ENCODE measurements at places on chromosomes 6 and 20. TPM values are rescaled to one million over a fixed set of nuclear protein-coding genes. Genes with fewer than 3 reads are reported as not detected.

- DNase-seq: no peak
Observed at GRCh38 chr6:33201935-33202334, 1.3 kb downstream of the SLC39A7 start.

DNA sequence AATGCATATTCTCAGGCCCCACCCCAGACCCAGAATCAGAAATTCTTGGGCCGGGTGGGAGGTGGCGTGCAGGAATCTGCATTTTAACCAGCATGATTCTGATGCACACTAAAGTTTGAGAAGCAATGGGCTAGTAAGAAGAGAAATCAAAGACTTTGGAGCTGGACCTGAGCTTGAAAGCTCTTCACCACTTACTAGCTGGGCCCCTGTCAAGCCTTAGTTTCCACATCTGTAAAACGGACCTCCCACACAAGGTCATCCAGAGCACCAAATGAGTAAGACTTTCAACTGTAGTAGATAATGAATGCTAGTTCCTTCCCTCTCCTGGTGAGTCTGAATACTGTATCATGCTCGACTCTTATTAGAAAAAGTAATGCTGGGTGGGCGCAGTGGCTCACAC is 87.0 kb downstream of the TBC1D7 start:
- DNase-seq: no peak

The FHL5 gene
- 0.41 TPM for total RNA-seq

DNA sequence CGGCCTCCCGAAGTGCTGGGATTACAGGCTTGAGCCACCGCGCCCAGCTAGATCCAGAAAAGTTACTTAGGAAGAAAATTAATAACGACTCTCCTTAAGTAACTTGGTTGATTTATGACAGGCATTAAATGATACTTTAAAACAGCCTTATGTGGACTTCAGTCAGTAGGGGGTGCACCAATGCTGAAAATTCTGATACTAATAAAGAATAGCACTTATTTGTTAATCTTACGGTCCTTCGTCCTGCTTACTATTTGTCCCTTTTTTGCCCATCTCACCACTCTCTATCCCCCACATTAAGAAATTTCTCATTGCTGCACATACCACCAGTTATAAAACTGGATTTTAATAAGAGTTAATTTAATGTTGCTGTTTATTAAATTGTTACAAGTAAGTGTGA is 12.7 kb upstream of the PRELID3B start:
- no peak for DNase-seq

- no peak for DNase-seq
Observed at GRCh38 chr20:60506061-60506460, 547.8 kb downstream of the CDH26 start.

Measured in frontal cortex (tissue), 4 donors.